ENCODE measurements at places on chromosomes 7 and 10.

- no peak for DNase-seq
Observed at GRCh38 chr10:85026878-85027467, 698.6 kb downstream of the CCSER2 start.

GRCh38 chr7:54728411-54728810 lies 30.6 kb downstream of the SEC61G start:
- no peak for DNase-seq

DNA sequence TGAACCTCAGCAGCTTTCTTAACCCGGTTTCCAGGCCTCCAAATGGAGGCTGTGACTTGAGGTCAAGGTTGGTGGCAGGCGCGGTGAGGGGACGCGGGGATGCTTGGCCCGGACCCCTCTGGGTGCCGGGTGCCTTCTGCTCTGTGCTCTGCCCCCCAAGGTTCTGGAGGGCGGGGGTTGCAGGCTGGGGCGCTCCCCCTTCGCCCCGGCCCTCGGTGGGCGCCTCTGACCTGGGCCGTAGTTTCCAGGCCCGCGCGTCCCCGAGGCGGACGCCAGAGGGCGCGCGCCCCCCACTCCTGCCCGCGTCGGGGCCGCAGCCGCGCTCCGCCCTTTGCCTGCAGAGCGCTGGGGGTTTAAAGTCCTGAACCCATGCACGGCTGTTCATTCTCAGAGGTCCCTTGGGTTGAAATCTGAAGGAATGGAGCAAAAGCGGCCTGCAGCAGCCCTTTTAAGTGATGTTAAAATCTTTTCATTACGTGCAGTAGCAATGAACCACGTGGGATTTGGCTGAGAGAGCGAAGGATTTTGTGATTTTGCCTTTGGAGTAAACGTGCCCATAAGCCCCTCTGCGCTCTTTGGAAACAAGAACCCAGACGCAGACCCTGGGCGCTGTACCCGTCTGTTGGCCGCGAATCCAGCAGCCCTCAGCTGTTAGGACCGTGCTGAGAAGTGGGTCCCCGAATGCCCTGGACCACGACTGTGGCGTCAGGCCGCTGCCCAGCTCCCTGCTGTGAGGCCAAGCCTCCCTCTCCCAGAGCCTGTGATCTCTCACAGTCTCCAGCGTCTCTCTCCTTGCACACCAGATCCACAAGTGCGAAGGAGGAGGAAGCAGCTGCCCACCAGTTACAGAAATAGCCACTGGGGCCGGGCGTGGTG lies 135.0 kb downstream of the ACTR3B start:
- peak; percentile 47 for DNase-seq

DNA sequence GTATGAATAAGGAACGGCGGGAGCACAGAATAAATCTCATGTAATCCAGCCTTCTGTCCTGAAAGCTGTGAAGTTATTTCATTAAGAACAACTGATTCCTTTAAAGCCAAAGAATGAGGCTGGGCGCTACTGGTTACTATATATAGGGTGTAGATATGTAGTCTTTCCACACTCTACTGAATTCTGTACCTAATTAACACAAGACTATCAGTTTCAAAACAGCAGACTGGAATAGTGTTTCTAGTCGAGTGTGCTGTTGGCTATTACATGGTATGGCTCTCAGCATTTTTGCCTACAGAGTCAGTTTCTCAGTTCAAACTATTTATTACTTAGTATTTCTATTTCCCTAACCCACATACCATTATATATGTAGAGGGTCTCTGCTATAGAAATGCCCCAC lies 163.3 kb downstream of the THSD7A start:
- no peak for DNase-seq

GRCh38 chr7:6026011-6026819 lies 5.0 kb upstream of the ANKRD61 start:
- no peak for DNase-seq

- no peak for DNase-seq
Observed at GRCh38 chr10:67017218-67017617, 91.4 kb downstream of the LRRTM3 start.

- no peak for DNase-seq
Observed at GRCh38 chr7:129184981-129185670, 3.3 kb upstream of the SMO start.

GRCh38 chr10:106311590-106311989 lies 852.9 kb downstream of the SORCS1 start:
- DNase-seq, result no peak

DNA sequence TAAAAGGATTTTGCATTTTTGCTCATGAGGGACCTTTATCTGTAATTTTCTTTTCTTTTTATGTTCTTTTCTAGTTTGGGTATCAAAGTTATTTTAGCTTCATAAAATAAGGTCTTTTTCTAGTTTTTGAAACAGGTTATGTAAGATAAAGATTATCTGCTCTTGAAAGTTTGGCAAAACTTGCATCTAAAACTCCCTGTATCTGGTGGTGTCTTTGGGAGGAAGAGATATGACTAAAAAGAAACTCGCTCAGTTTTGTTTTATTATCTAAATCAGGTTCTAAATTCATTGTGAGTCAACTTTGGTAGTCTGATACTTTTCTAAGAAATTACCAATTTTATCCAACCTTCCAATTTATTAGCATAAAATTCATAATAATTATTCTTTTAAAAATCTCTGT lies 55.1 kb downstream of the VCL start:
- no peak for DNase-seq
